Erythroblast (primary cell): ENCODE measurements at places on chromosomes 2 and 18.

GRCh38 chr2:215455958-215456357 is 20.1 kb upstream of the FN1 start:
- no peak for DNase-seq

GRCh38 chr2:240353086-240353798 is 82.2 kb upstream of the GPC1 start:
- DNase-seq, result no peak

- no peak for DNase-seq
Observed at GRCh38 chr18:54263904-54264336, 5.4 kb upstream of the POLI start.

DNA sequence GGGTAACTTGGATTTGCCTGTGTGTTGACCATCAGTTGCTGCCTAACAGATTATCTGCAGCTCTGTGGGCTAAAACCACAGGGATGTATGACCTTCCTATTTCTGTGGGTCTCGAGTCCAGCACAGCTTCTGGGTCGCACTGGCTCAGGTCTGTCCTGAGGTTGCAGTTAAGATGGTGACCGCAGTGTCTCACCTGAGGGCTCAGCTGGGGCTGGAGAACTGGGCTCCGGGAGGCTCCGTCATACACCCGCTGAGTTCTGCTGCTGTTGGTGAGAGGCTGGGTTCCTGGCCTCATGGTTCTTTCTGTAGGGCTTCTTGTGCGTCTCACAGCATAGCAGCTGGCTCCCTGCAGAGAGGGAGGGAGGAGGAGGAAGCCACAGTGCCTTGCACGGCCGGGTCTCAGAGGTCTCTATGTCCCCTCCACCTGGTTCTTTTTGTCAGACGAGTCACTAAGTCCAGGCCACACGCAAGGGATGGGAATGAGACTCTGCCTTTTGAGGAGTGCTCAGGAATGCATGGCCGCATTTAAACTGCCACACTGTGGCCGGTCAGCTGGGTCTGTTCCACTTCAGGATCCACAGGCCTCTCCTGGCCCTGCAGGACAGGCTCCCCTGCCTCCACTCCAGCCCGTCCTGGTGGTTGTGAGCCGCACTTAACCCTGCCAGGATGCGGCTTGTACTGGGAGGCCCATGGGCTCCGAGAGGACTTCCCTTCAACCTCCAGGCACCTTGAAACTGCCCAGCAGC is 67.2 kb downstream of the ADI1 start:
- no peak for DNase-seq

DNA sequence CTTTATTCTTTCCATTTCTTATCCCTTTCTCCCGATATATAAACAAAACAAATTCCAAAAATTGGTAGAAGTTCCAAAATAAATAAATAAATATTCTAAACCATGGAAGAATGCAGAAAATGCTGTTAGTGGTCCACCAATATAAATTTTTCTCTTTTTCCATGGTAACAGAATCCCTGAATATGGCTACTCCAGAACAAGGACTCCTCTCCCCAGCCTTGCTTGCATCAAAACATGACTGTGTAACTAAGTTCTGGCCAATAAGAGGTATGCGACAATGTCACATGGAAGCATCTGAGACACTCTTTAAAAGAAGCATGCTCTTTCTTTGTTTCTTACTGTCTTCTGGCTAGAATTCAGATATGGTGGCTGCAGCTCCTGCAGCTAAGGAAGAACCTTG is 325.1 kb upstream of the TANK start:
- no peak for DNase-seq

DNA sequence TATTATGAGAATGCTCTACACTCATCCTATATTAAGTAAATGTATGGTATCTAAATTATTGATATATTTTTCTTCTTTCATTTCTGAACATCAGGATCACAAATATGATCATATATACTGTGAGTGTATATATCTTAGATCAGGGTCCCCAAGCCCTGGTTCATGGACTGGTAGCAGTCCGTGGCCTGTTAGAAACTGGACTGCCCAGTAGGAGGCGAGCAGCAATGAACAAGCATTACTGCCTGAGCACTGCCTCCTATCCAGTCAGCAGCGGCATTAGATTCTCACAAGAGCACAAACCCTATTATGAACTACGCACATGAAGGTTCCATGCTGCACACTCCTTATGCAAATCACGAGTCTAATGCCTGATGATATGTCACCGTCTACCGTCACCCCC is 1247.1 kb upstream of the NXPH2 start:
- no peak for DNase-seq

GRCh38 chr2:39136799-39137198 is 15.9 kb upstream of the SOS1 start:
- no peak for DNase-seq

GRCh38 chr2:149278161-149278871 is 52.1 kb upstream of the LYPD6 start:
- no peak for DNase-seq

DNA sequence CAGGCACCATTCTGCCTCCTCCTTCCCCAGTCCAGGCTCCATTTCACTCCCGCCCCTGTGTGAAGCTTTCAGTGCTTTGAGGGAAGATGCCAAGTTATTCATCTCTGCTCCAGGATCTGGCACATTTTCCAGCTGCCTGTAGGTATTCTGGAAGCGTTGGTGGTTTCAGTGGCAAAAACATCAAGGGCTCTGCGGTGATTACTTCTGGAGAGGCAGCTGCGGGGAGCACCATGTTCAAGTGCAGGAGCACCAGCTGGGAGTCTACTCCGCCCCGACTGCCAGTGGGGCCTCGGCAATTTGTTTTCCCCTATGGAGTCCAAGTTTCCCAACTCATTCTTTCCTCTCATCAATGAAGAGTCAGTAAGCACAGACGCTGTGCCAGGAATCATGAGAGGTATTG is 211.7 kb downstream of the CLIP4 start:
- no peak for DNase-seq

GRCh38 chr2:169860149-169860548 is 32.9 kb downstream of the UBR3 start:
- DNase-seq, result peak; percentile 51

- no peak for DNase-seq
Observed at GRCh38 chr2:120736624-120737339, 1.1 kb downstream of the GLI2 start.

GRCh38 chr18:38526922-38527321 is 961.3 kb upstream of the CELF4 start:
- no peak for DNase-seq

GRCh38 chr2:101157272-101157671 is 6.1 kb upstream of the TBC1D8 start:
- no peak for DNase-seq

DNA sequence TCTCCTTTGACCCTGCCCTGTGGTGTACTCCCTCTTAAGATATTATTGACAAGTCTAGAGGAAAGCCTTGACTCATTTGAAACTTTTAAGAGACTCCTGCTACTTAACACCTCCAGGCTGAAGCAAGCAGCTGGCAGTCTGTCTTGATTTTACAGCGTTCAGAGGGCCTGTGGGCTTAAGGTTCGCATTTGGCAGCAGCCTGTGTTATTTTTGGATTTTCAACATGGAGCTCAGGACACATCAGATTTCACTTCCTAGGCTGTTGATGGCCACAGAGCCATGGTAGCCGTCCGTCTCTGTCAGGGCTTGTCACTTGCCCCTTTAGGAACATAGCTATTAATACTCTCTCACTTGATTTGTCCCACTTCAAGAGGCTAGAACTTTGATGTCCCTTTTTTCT is 73.6 kb downstream of the VWA3B start:
- DNase-seq, result no peak

GRCh38 chr2:29032189-29032588 is 42.1 kb downstream of the PCARE start:
- no peak for DNase-seq

DNA sequence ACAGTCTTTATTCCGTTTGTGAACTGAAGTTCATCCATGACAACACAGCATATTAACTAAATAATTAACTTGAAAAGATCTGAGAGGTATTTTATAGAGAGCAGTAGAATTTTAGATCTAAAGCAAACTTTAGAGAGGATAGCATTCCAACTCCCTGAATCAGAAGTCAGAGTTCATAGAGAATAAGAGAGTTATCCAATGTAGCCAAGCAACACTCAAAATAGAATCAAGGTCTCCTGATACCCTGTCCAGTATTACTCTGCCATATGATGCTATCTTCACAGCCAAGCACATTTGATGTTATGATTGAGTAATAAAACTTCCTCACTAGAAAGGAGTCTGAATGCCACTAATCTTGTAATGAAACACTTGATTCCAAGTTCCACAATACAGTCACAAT is 55.5 kb downstream of the RIT2 start:
- no peak for DNase-seq

GRCh38 chr2:60525899-60526298 is 27.6 kb downstream of the BCL11A start:
- no peak for DNase-seq

DNA sequence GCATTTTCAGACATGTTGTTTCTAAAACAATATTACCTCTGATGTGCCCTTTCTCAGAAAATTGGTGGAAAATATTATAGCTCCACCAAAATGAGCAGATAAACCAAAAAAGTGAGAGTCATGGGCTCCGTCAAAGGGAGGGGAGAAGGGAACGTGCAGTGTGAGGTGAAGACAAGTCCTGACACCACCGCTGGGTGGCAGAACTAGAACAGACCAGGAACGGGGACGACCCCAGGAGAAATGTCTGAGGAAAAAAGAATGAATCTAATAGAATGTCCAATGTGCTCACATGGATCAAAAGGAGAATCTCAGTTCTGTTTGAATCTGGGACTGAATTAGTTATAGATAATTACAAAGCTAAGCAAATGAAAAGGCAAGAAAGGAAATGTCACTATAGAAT is 22.6 kb upstream of the BCL2 start:
- peak; percentile 71 for DNase-seq

DNA sequence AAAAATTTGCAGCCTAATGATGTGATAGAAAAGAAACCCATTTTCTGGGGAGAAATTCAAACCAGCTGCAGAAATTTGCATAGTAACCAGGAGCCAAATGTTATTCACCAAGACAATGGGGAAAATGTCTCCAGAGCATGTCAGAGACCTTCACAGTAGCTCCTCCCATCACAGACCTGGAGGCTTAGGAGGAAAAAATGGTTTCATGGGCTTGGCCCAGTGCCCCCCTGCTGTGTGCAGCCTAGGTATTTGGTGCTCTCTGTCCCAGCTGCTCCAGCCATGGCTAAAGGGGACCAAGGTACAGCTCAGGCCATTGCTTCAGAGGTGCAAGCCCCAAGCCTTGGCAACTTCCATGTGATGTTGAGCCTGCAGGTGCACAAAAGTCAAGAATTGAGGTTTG is 352.9 kb downstream of the PLCL1 start:
- DNase-seq, result no peak

DNA sequence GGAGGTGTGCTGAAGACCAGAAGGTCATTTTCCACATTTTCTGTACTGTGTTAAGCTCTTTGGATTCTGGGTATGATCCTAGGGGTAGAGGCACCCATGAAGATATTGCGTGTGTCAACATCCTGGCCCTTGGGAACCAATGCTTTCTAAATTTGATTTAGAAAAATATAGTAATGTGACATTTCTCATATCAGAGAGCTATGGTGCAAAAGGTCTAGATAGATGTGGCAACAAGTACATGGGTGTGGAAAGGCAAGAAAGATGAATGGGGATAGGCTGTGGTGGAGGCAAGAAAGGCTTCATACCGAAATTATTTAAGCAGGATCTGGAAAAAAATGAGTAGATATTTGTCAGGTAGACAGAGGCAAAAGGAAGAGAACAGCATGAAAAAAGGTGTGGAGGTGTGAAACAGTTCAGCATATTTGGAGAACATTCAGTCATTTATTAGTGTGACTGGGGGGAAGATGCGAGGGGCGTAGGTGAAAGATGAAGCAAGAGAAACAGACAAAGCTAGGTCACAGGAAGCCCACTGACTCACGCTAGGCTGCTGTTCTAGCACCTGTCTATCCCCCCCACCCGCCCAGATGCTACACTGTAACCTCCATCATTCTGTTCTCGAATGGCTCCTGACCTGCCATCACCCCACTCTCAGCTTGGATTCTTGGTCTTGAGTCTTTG is 11.7 kb downstream of the DOK1 start:
- no peak for DNase-seq

- no peak for DNase-seq
Observed at GRCh38 chr18:64678048-64678447, 529.2 kb upstream of the LINC00305 start.

DNA sequence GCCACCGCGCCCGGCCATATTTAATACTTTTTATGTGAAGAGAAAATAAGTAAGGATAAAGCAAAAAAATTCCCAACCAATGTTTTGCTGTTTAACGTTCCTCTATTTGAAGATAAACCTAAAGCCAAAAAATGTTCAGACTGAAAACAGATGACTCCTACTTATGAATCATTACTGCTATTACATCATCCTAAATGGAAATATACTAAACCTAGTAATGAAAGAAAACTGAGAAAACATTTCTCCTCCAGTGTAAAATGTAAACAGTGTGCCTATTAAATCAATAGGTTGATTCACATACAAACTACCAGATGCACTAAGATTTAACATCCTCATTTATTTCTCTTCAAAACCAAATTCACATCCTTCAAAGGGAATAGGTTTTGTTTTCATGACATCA is 43.5 kb downstream of the CWC22 start:
- DNase-seq, result peak; percentile 22
